HCEC 1CT (cell line): ENCODE measurements at places on chromosomes 2 and 18.

GRCh38 chr2:95231723-95232122 is 24.4 kb downstream of the ZNF892 start:
- peak; percentile 78 for DNase-seq

- no peak for DNase-seq
These were observed 383.1 kb upstream of the TNP1 start for GRCh38 chr2:217242947-217243346.

- DNase-seq = no peak
These were observed 75.2 kb downstream of the ACVR1 start for GRCh38 chr2:157800838-157801495.

DNA sequence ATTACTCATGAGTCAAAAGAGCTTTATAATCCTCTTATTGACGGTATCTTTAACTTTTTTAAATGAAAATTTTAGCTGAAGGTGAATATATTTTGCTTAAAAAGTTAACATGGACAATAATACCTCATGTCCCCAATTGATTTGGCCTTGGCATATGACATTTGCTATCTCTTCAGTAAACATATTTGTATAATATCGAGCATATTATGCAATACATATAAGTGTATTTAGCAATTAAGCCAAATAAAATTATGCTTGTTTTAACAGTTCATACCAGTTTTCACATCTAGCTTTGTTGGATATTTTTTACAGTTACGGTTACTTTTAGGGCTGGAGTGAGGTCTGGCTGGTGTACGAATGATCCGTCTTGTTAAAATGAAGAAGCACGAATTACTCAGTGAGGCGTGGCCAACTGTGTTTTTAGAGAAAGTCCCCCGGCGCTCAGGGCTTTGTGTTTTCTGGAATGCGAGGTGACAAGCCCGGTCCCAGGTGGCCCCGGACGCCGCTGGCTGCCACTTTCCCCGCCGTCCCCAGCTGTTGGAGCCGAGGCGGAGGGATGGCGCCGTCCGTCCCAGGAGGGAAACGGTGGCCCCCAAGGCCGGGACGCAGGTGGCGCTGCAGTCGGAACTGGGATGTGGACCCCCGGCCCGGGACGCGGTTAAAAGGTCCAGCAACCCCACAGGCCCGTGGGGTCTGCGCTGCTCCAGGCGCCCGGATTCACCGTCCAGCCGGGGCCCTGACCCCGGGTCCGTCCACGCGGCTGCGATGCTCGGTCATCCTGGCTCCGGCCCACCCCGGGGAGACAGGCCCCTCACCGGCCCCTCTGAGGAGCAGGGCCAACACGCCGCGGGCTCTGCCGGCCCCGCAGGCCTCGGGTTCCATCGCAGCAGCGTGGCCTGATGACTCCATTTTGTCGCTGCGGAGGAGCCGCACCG is 41.3 kb downstream of the TMEM18 start:
- DNase-seq = no peak

DNA sequence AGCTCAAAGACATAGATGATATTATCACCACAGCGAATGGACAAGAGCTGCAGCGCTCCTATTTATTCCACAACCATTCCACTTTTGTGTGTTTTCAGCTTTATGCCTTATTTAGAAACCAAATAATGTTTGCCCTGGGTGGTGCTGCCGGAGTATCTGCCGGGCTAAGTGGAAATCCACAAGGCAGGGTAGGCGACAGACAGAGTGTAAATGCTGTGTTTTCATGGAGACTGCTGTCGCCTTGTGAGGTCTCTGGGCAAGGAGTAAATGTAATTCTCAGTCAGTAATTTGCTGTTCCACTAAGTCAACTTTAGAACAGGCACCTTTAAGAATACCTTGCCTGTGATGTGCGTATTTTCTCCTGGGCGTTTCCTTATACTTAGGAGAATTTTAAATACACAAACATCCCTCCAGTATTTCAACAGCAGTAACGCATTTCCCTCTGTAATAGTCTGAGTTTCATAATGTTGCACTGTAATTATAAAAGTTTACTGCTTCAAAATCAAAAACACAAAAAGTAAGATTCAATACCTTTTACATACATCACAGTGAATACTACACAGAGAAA is 60.9 kb downstream of the COBLL1 start:
- DNase-seq = no peak
